ENCODE measurements at places on chromosomes 4 and X.

DNA sequence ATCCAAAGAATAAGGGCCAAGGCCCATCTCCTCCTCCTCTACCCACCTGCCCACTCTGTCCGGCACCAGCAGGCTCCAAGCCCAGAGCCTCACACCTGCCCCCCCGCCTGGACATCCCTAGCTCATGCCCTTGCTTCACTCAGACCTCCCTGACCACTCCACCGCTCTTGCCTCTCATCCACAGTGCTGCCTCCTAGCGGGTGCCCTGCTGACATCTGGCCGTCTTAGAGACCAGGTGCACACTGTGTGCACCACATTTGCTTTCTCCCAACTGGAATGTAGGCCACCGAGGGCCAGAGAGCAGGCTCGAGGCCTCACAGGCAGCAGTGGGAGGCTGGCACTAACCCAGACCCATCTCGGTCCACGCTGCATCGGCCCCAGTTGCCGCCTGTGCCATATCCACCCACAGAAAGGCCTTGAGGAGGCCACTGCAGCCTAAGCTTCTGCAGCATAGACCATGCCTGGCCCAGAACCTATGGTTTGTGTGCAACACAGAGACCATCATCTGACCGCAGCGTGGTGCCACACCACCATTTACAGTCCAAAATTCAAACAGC, 13.5 kb downstream of the LETM1 start:
- DNase-seq = no peak

DNA sequence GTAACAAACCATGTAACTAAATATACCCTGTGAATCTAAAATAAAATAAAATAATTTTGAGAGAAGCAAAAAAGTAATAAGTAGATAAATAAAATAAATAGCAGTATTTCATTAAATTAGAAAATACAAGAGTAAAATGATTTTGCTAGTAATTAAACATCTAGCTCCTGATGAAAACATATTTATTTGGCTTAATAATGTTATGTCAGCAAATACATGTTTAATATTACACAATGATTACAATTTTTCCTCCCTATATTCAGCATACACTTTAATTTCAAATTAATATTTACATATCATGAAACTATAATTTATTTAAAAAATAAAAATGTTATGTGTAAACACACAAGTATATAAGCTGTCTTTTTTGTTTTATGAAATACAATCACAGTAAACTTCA, 697.1 kb downstream of the GRID2 start:
- no peak for DNase-seq

GRCh38 chrX:52923781-52924241, 26.7 kb downstream of the FAM156B start:
- DNase-seq = peak; percentile 38

- peak; percentile 90 for DNase-seq
These were observed 181.7 kb upstream of the TBC1D9 start for GRCh38 chr4:140937866-140938265.

DNA sequence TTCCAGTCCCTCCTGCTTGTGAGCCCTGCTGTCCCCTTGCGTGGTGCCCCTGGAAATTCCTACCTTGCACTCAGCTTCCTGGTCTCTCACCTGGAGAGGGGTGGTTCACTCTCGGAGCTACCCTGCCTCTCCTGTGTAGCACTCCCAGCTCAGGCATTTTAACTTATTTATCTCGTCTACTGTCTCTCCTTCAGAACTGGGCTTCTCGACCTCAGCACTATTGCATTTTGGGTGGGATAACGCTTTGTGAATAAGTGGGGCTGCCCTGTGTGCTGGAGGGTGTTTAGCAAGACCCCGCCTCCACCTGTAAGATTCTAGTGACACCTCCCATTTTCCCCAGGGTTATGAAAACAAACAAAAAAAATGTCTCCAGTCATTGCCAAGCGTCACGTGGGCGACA, 56.0 kb upstream of the SORCS2 start:
- no peak for DNase-seq
